ENCODE measurements at places on chromosomes 5 and 9. TPM values are rescaled to one million over a fixed set of nuclear protein-coding genes. Genes with fewer than 3 reads are reported as not detected.

RIMOC1 gene
- polyA plus RNA-seq: 18.7 TPM

TLE1 gene
- polyA plus RNA-seq: 93.0 TPM

DBH gene
- polyA plus RNA-seq: not detected

SLC36A2 gene
- polyA plus RNA-seq: not detected

CDHR2 gene
- 1.0 TPM for polyA plus RNA-seq

TTC16 gene
- polyA plus RNA-seq: 0.11 TPM

SEMA6A gene
- 6.6 TPM for polyA plus RNA-seq

LCN9 gene
- 2.5 TPM for polyA plus RNA-seq

ANAPC2 gene
- polyA plus RNA-seq: 47.2 TPM
